ENCODE measurements at places on chromosomes 16 and 17. TPM values are rescaled to one million over a fixed set of nuclear protein-coding genes. Genes with fewer than 3 reads are reported as not detected.

DNA sequence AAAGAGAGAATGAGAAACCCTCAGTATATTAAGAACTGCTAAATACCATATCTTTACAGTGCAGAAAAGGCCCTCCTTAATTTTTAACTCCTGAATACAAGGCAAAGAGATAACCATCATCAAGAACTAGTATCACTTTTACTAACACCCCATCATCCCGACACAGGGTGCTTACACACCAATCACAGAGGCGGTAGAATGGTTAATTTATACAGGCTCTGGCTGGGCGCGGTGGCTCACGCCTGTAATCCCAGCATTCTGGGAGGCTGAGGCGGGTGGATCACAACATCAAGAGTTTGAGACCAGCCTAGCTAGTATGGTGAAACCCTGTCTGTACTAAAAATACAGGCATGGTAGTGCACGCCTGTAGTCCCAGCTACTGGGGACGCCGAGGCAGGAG lies 4.2 kb downstream of the PSMD12 start:
- DNase-seq: no peak

- DNase-seq: no peak
Observed at GRCh38 chr17:17795946-17796786, 40.6 kb downstream of the SREBF1 start.

- no peak for DNase-seq
Observed at GRCh38 chr16:77408607-77409006, 26.2 kb downstream of the ADAMTS18 start.

DNA sequence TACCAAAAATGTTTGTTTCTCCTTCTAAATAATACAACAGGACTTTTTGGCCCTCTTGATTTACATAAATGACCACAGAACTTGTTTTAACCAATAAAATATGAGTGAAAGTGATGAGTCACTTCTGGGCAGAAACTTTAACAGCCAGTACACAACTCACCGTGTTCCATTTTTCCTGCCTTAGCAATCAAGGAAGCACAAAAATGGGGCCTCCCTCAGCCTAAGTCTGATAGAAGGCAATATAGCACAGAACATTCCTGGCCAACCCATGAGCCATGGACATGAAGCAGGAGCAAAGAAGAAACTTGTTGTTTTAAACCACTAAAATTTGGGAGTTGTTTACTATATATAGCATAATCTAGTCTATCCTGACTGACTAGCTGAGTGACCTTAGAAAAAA lies 61.1 kb upstream of the MTMR4 start:
- DNase-seq: no peak

DNA sequence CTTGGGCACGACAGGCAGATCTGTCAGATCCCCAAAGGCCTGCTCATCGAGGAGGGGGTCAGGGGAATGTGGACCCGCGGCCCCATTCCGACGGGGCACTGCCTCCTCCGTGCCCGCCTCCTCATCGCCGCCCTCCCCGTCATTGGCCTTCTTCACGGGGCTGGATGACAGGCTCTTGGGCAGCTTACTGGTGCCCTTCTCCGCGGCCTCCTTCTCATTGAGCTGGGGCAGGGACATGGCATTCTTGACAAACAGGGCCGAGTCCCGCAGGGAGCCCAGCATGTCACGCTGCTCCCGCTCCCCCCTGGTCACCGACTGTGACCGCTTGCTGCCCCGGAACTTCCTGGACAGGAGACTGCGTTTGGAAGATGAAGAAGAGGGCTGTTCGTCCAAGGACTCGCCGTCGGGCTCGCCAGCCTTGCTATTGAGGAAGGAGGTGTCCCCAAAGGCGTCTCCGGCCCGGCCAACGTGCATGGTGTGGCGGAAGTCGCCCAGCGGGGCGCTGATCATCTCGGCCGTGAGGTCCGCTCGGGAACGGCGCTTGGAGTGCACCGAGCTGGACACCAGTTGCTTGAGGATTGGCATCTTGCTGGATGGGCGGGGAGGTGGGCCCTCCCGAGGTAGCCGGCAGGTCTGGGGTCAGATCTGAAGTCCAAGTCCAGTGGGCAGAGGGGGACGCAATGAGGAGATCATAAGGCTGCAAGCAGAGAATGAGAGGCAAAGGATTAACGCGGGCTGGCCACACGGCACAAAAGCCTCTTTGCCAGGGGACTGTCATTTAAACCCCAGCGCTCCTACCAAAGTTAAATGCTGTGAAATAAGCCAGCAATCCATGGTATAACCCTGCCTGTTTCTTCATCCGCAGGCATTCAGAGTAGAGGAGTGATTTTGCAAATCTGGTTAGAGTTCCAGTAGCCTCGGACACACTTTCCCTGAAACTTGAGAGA lies 24.5 kb upstream of the CPSF4L start:
- no peak for DNase-seq

DNA sequence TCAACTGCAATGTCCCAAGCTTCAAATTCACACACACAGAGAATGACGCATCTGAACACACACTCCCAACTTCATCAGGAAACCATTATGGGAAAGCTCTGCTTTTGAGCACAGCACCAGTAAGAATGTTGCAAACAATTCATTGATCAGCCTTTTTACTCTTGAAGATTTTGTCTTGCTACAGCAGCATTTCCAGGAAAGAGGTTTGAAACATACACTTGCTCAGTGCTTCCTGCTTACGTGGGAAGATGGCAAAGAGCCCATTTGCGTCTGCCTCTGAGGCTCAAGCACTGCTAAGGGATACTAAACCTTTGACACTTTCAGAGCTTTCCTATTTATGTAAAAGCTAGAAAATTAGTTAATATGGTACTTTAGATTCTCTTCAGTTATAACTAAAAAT lies 77.2 kb upstream of the MON1B start:
- no peak for DNase-seq

Gene CEMP1
- not detected for total RNA-seq

GRCh38 chr17:78925234-78925633 lies at the start of gene TIMP2:
Gene TIMP2, minus strand, starts transcription at chr17:78925387. Its CDS starts 299 bp downstream, at chr17:78925088.
- peak; percentile 28 for DNase-seq

- DNase-seq: no peak
Observed at GRCh38 chr17:47816947-47817346, 4.6 kb downstream of the OSBPL7 start.

GRCh38 chr16:9943121-9943520 lies 239.1 kb downstream of the GRIN2A start:
- DNase-seq: no peak

Gene ASPHD1
- 1.2 TPM for total RNA-seq

GRCh38 chr16:85735225-85735635 lies 15.7 kb downstream of the C16orf74 start:
- DNase-seq: peak; percentile 71

DNA sequence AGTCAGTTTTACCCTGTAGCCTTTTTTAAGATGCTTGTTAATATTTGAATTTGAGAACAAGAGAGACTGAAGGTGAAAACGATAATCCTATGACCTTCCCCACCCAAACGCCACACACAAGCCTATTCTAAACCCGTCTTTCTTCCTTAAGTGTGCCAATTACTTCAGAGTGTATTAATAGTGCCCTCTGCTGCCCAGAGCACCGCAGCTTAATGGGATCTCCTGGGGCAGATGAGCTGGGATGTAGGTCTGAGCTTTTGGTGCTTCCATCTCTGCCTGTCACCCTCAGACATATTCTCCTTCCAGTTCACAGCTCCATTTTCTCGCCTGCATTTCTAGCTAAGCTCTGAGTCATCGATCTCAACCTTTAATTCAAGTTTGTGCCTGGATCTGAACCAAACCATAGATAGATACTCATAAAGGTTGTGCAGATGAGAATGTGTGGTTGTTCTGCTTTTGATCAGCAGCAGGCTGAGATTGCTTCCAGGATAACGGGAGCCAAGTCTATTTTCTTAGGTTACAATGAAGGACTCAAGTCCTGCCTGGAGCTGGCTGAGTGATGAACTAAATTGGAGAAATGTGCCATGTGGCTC lies 46.4 kb upstream of the CDH13 start:
- no peak for DNase-seq

Gene GCGR
- not detected for total RNA-seq

- peak; percentile 68 for DNase-seq
Observed at GRCh38 chr17:18033442-18034099, 5.4 kb downstream of the ATPAF2 start.

GRCh38 chr16:74892574-74893461 lies 92.1 kb downstream of the WDR59 start:
- no peak for DNase-seq

Gene CCR7
- total RNA-seq: 152 TPM

Gene KRTAP3-2
- not detected for total RNA-seq

Gene KRT40
- total RNA-seq: not detected

- DNase-seq: no peak
Observed at GRCh38 chr16:64168371-64168770, 953.5 kb downstream of the CDH11 start.

Gene PIK3R5
- total RNA-seq: 28.6 TPM

Gene SRP68
- total RNA-seq: 120 TPM

DNA sequence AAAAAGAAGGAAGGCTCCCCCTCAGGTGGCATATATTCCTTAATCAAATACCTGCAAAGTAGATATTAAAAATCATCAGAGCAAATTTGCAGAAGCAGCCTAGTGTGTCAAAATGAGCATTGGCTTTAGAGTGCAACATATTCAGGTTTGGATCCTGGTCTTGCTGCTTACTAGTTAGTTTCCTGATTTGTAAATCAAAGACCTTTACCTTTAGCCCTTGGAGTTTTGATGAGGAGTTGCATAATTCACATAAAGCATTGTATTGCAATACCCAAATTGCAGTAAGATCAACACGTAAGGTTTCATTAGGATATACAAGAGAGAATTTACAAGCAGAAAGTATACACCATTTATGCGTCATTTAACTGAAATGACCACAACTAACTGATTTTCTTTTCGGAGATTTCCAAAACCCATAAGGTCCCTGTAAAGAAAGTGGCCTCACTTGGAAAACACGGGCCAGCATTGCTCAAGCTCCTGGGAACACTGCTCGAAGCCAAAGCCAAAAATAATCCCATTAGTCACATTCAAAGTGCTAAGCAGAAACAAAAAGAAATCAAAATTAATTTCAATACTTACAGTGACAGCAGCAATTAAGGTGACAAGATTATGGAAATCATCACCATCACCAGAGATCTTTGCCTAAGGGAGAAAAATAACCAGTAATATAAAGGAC lies 415.9 kb upstream of the ERCC4 start:
- DNase-seq: no peak

DNA sequence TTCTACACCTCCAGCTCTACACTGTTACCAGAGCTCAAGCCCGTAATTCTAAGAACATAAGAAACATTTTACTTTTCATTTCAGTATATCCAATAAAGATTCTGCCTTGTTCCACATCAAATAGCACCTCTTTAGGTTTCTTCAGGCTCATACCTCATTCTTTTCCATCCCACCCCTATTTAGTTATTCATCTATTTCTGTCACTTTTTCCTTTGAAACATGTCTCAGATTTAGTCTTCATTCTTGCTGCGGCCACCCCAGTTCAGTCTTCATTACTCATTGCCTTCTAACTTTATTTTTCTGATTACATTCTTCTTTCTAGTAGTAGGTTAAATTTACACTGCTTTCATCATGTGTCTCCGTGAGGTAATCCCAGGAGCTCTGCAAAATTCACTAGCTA lies 33.5 kb downstream of the PPM1E start:
- DNase-seq: no peak

Gene XAF1
- total RNA-seq: 5.8 TPM

DNA sequence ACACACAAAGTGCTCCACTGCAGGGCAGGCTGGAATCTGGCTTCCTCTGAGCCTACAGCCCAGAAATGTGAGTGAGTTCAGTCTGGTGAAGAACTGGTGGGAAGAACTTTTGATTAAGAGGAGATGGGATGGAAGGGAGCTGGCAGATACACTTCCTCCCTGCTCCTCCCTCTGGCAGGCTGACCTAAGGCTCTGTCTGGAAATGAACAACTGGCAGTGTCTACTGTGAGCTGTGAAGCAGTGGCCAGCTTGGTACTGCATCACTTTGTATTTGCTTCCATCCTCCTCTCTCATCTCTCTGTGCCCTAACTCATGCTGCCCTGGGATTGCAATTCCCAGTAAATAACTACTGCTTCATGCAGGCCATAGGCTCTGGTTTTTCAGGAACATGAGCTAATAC lies 45.6 kb downstream of the MAF start:
- DNase-seq: no peak

Gene SLC16A11
- 1.3 TPM for total RNA-seq

GRCh38 chr17:55576237-55576995 lies 65.2 kb upstream of the SMIM36 start:
- DNase-seq: no peak

GRCh38 chr17:5139458-5139732 lies 23.6 kb downstream of the USP6 start:
- DNase-seq: no peak

Gene DHRS7C
- total RNA-seq: not detected

Gene PRR35
- not detected for total RNA-seq

Gene SYCE1L
- total RNA-seq: 3.9 TPM

GRCh38 chr16:85980686-85981085 lies 81.7 kb downstream of the IRF8 start:
- no peak for DNase-seq

GRCh38 chr17:80028030-80028429 lies 7.6 kb downstream of the TBC1D16 start:
- DNase-seq: no peak

Gene KCNH4
- total RNA-seq: 1.5 TPM

Gene AOC2
- 2.4 TPM for total RNA-seq

DNA sequence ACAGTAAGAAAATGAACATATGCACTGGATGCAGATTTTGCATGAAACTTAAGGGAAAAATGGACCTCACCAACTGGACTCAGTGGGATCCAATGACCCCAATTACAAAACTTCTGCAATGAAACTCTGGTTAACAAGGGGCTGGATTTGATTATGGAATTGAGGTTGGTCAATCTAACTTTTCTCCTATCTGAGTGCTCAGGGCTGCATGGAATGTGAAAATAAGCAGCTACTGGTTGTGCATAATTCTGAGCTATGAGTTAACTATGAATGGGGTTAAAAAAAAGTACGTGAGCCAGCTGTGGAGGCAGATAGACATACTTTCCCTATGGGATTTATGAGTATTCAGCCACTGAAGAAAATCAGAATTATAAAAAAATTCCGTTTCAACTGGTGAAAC lies 9.2 kb downstream of the FAM20A start:
- DNase-seq: no peak

- DNase-seq: no peak
Observed at GRCh38 chr16:54602666-54603065, 316.1 kb upstream of the IRX3 start.

DNA sequence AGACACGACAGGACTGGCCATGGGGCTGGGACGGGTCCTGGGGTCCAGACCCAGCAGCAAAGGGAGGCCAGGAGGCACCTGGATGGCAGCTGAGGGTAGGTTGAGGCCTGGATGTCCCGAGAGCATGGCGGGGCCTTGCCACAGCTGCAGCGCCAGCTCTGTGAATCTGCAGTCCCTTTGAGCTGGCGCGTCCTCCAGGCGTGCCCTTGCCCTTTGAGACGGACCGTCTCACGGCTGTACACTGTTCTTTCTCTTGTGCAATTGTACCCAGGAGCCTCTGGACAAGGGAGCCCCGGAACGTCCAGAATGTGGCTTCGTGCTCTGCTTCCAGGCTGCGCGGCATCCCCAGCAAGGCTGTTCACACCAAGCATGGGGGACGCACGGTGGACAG lies 69.5 kb upstream of the CIBAR2 start:
- no peak for DNase-seq

Measured in CD8-positive, alpha-beta memory T cell (primary cell).